CD4-positive, alpha-beta T cell treated with Interleukin-6 at 100 ng/mL for 8 hours (primary cell): ENCODE measurements at places on chromosomes 2 and 18.

DNA sequence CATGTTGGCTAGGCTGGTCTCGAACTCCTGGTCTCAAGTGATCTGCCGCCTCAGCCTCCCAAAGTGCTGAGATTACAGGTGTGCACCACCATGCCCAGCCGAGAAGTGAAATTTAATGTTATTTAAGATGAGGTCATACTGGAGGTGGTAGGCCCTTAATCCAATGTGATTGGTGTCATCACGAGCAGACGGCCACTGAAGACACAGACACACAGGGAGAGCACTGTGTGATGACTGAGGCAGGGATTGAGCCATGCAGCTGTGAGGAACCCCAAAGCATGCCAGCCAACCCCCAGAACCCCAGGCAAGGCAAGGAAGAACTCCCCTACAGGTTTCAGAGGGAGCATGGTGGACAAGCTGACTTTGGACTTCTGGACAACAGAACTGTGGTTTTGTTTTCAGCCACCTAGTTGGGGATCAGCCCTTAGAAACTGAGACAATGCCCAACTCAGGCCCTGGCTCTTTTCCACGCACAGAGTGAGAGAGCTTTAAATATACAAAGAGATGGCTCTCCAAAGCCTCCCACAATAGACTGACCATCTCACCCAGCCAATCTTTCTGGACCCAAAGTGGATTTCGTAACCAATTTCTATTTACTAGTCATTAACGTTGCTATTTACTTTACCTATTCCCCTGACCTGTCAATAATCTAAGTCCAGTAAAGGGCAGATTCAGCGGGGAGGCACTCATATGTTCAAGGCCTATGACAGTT, 34.2 kb downstream of the TBC1D8 start:
- DNase-seq = no peak

DNA sequence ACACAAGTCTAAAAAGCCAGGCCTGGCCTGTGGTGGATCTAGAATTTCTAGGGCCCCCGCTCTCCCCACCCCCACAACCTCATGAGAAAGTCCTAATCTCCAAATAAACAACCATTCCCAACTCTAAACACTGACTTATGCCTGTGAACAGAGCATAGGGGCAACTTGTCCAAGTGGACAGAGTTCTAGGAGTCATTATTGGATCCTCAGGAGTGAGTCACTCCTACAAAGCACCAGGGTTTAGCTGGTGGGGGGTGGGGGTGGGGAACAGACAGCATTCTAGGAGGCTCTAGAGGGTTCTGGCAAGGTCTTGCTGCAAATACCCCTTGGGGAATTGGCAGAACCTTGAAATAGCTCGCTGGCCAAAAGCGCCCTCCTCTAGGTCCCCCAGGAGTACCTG, 83.3 kb downstream of the ZCCHC2 start:
- DNase-seq = no peak

DNA sequence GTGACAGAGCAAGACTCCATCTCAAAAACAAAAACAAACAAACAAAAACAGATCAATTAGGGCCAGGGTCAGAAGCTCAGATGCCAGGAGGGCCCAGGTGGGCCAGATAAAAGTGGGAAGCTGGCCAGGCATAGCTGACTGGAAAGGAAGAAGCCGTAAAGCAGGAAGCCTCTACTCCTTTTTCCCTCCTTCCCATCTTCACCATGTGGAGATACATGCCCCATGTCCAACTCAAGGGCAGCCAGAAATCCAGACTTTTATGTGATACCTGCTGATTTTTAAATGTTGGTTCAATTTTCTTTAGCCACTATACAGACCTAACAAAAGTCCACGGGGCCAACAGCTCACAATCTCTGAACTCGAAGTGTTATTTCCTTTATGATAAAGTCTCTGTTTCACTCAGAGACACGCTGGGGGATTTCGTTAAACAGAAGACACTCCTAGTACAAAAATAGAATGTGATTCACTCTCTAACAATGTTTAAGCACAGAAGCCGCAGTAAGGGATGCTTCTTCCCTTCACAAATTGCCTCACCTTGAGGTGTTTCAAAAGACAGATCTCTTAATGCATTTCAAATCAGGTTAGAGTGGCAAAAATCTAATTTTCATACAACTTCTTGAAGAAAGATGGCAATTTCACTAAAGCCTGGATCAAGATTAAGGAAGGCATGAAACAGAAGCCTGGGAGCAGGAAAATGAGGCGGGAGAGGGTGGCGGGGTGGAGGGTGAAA, 14.0 kb downstream of the TMEM247 start:
- DNase-seq = no peak

DNA sequence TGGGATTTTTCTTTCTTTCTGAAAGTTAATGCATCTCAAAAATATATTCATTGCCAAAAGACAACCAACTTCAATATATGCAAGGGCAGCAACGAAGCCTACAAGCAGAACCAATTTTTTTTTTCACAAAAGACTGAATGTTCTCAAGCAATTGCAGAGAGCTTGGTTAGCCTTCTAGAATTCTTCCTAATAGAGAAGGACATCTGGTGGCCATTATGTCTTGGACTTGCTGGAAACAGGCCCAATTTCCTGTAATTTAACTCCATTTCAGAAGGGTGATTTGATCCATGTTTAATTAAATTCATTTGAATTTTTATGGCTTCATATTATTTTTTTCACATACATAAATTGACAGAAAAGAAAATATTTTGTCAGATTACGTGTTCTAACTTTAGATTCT, 208.0 kb downstream of the TPGS2 start:
- DNase-seq = no peak

DNA sequence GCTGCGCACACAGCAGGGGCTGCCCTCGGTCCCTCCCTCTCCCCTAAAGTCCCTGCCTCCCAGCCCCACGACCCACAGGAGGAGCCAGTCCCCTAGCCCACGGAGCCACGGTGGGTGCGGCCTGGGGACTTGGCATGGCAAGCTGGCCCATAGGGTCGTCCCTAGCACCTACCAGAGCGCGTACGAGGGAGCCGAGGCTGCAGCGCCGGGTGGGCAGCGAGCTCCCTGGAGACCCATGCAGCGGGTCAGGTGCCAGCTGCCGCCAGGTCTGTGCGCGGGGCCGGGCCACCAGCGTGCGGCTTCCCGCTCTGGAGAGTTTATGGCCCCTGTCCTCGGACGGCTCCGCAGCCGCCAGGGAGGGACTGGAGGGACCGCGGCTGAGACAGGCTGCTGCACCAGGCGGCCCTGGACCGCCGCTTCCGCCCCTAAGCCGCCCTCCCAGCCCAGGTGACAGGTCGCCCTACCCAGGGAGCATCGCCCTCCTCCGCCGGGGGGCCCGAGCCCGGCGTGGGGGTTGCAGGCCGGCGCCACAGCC, 273.6 kb downstream of the CCDC74A start:
- no peak for DNase-seq

DNA sequence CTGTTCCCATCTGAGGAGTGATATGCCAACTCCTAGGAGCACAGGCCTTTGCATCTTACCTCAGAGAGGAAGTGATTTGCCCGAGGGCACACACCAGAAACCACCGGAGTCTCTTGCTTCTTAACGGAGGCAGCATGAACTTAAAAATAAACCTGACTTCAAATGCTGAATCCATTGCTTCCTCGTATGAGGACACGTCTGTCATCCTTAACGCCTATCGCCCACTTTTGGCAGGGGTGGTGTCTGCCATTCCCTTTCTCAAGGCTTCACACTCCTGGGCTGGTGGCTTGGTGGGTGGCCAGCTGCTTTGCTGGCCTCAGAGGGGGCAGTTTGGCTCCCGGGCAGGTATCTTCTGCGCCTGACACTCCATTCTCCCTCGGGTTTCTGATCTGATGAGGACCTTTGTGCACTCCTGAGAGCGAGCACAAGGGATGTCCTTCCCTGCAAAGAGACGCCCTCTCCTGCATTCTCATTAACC, 1.1 kb upstream of the PREB start:
- no peak for DNase-seq
